ENCODE measurements at places on chromosomes 4 and X.

- no peak for DNase-seq
These were observed 38.9 kb downstream of the TBC1D9 start for GRCh38 chr4:140717313-140717712.

- DNase-seq, result peak; percentile 22
These were observed 12.2 kb upstream of the ODAM start for GRCh38 chr4:70183168-70183939.

DNA sequence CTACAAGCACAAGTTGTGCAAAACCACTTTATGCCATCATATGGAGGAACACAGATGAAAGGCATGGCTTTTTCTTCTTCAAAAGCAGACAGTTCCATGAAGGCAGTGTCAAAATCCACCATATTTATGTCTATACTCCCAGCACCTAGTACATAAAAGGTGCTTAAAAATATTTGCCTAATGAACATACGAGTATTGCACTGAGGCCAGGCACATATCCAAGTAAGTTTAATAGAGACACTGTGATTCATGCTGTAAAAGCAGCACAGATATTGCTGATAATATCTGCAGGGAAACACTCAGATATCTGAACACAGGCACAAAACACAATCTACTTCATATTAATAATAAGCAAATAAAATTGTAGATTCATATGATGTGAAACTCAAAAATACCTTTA lies 48.1 kb upstream of the CXCL8 start:
- no peak for DNase-seq

- peak; percentile 11 for DNase-seq
These were observed 195.6 kb upstream of the TACR3 start for GRCh38 chr4:103915224-103915869.

- no peak for DNase-seq
These were observed 6.1 kb upstream of the IGFBP7 start for GRCh38 chr4:57116245-57116644.
